ENCODE measurements at places on chromosomes 6 and 20.

- DNase-seq: no peak
Measured at GRCh38 chr20:57968120-57968519, 258.3 kb upstream of the PMEPA1 start.

- no peak for DNase-seq
Measured at GRCh38 chr20:6663104-6663503, 104.4 kb upstream of the BMP2 start.

GRCh38 chr6:145025488-145025887, 709.8 kb downstream of the EPM2A start:
- no peak for DNase-seq

DNA sequence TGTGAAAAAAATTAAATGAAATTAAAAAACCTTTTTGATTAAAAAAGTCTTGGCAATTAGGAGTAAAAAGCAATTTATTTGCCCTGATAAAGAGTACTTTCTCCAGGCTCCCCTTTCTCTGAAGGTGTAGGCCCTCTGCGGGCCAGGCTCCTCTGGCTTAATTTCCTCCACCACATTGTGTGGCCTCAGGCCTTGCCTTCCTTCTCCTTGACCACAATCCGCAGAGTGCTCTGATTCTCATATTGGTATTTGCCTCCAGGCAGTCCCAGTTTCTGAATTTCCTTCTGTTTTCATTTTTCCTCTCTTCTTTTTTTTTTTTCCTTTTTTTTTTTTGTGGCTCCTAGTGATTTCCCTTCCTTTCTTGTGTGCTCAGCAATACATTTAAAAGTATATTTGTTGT, 96.4 kb downstream of the AIG1 start:
- DNase-seq: no peak

GRCh38 chr6:5174244-5174643, 86.5 kb downstream of the LYRM4 start:
- DNase-seq: no peak

- no peak for DNase-seq
Measured at GRCh38 chr6:17725083-17725482, 18.4 kb upstream of the NUP153 start.

GRCh38 chr6:5315881-5316280, 54.6 kb downstream of the FARS2 start:
- no peak for DNase-seq

DNA sequence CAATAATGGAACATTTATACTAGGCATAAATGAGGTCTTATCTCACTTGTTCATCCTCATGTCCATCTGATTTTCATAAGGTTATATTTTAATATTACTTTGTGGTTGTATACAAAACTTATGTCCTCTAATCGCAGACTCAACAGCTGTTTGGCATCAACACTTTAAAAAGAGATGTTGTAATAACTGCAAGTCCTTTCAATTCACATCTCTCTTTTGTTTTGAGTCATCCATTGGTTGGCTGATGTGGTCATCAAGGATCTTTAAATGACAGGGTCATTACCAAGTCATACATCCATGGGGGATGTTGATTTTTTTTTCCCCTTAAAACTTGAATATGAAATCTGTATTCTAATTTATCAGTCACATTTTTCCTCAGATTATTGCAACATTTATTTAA, 299.4 kb upstream of the NRSN1 start:
- DNase-seq: no peak

- DNase-seq: no peak
Measured at GRCh38 chr20:35333606-35334005, 41.4 kb upstream of the FAM83C start.

Data from cortex of kidney (tissue), 1 donor.